Muscle of arm (tissue), 14 donors: ENCODE measurements at places on chromosomes 13 and 19. TPM values are rescaled to one million over a fixed set of nuclear protein-coding genes. Genes with fewer than 3 reads are reported as not detected.

- DNase-seq: no peak
Measured at GRCh38 chr13:99258210-99258860, at the start of gene GPR18. Gene GPR18, minus strand, starts transcription at chr13:99258379. Its CDS starts 2,507 bp downstream, at chr13:99255872.

DNA sequence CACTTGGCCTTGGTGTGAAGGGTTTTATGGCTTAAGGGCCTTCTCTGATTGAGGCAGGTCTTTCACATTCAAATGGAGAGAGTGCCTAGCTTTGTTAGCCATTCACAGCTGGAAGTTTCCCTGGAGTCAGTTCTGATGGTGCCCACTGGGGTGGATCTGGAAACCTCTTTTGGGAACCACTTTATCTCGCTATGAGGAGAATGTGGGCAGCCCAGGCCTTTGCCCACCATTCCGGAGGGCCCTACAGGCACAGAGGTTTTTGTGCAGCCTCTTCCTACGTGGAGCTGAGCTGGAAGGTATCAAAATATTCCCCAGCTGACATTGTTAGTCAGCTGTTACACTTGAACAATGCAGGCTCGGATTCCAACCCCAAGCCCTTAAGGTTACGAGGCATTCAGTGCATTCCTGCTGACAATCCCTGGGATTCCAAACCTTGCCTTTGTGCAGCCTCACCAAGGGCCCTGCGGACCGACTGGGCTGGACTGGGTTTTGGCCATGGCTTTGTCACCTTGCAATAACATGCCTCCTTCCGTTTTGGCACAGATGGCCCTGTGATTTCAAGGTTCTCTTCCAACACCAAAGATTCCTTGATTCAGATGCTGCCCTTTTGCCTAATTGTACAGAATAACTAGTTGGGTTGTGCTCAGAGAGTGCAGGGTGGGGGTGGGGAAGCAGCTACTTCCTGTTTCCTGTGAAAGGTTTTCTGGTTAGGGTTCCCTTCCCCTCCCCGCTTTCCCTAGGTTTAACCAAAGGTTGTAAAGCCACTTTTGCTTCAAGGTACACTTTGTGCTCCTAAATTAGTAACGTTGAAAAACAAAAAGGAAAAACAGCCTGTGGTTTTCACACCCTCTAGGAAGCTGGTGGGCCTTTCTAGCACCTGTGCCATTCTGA lies 27.0 kb downstream of the SAE1 start:
- no peak for DNase-seq

DNA sequence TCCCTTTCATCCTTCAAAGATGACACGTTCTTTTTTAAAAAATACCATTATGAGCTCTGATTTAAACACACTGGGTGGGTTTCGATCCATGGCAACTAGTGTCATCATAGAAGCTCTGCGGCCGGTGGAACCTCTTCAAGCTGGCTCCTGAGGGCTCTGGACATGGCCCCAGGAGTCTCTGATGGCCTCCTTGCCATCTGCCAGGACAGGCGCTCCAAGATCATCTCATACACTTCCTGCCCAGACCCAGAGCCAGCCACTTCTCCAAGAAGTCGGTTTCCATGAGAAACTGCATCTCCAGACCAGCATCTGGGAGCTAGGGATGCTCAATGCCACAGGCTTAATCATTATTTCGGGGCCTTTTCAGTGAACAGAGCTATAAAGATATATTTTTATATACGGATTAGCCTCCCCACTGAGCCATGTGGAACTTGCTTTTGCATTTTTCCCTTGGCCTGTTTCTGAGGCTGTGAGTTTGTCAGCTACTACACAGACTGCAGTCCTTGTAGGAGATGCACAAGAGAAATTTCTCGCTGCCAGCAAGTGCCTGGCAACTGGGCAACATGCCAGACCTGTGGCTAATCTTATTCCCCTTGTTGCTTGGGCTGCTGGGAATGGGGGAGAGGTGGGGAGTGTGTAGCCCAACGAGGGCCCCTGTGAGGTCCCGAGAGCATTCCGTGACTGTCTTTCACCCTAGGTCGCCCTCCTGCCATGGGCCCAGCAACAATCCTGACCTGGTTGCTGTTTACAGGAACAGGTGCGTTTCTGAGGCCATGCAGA lies 15.9 kb downstream of the SUGP1 start:
- DNase-seq: no peak

GRCh38 chr19:5138606-5139582 lies 170.0 kb downstream of the KDM4B start:
- no peak for DNase-seq

Gene B3GNT8
- polyA plus RNA-seq: 2.3 TPM

Gene AMER2
- polyA plus RNA-seq: not detected

Gene KLK12
- not detected for polyA plus RNA-seq

Gene FSTL3
- polyA plus RNA-seq: not detected

Gene RXFP2
- not detected for polyA plus RNA-seq

Gene FREM2
- 16.4 TPM for polyA plus RNA-seq

Gene FCER2
- polyA plus RNA-seq: 0.46 TPM
